Stimulated activated CD4-positive, alpha-beta T cell treated with anti-CD3 and anti-CD28 coated beads, Interleukin-1b, Interleukin-23, amount 100 ng/mL, for 48 hours (primary cell): ENCODE measurements at places on chromosomes 6 and 20.

DNA sequence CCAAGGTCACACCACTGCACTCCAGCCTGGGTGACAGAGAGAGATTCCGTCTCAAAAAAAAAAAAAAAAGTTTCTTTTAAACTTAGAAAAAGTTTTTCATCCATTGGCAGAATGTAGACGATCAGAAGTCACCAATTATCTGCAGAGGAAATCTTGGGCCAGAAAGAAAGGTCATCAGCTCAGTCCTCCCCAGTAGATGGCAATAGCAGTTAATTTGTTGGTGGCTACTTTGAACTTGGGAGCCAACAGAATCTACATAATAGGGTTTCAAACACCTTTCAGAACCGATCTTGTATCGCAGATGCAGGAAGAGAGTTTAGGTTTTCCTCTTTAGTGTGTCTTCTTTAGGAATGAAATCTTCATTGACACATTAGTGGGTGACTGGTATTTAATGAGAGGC, 41.7 kb downstream of the LBP start:
- DNase-seq, result no peak

GRCh38 chr6:27668442-27669294, 195.8 kb upstream of the ZNF184 start:
- DNase-seq, result peak; percentile 81

DNA sequence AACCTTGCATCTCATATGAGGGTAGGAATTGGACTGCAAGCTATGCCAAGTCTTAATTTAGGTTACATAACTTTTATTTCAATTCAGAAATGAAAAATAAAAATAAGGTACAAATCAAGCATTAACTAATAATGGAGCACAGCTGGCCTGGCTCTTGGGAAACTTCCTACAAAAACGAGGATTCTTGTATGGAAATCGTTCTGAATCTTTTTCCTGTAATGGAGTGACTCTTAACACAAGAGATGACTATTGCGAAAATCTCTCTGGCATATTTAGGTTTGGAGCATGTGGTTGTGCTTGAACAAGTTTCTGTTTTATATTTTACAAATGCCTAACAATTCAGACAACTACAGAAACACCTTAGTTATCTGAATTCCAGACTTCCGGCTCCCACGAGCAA, 34.0 kb upstream of the PI16 start:
- no peak for DNase-seq

- DNase-seq, result peak; percentile 8
Observed at GRCh38 chr20:35991142-35991771, 22.9 kb downstream of the CNBD2 start.

DNA sequence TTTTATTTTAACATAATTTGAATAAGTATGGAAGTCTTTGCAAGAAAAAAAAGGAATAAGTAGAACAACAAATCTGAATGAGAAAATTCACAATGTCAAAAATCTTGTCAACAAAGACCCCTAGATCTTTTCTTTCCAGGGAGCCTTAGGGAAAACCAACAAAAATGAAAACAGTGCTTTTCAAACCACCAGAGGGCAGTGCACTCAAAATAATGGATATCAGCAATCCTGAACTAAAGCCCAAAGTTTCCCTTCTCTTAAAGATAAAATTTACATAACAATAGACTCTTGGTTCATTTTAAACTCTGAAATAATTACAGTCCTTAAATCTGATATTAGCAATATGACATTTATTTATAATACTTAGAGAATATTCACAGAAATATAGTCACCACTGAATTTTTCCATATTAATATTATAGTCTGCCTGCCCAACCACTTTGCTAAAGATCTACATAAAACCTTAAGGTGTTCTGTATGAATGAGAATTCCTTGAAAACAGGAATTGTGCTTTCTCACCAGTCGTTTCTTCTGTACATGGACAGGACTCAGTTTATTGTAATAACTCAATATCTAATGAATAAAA, 105.3 kb upstream of the BMP5 start:
- DNase-seq, result no peak

- DNase-seq, result no peak
Observed at GRCh38 chr20:6767126-6767535, 355 bp upstream of the BMP2 start.

DNA sequence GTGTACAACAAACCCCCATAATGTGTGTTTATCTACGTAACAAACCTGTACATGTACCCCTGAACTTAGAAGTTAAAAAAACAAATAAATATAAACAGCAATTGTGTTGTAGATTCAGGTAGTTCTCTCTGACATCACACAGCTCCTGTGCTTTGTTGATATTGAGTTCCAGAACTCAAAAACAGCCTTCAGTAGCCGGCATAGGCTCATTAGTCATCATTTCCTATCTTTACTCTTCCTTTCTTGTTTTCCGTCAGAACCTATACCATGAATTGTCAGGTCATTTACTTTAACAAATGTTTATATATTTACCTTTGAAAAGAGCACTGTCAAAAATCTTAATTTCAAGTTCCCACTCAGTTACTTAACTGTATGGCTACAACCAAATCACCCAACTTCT, 88.8 kb downstream of the ADTRP start:
- no peak for DNase-seq

DNA sequence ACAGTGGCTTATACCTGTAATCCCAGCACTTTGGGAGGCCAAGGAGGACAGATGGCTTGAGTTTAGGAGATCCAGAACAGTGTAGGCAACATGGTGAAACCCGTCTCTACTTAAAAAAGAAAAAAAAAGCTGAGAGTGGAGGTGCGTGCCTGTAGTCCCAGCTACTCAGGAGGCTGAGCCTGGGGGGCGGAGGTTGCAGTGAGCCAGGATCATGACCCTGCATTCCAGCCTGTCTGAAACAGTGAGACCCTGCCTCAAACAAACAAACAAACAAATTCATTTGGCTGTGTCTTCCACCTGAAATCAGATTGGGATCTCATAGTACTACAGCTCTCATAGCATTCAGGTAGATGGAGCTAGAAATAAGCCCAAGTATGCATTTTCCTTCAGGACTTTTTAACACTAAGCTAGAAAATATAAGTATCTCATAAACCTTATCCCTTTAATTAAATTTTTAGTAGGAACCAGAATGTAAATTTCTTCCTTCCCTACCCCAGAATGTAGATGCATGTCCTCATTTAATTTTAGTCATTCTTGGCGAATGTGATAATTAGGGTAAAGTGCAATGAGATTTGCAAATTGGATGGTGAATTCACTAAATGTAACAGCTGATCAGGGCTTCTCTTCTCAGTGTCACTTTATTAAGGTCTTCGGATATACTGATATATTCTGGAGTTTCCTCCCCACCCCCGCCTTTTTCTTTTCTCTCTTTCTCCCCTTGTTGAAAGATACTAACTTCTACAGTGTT, 190.4 kb downstream of the CDKAL1 start:
- no peak for DNase-seq

DNA sequence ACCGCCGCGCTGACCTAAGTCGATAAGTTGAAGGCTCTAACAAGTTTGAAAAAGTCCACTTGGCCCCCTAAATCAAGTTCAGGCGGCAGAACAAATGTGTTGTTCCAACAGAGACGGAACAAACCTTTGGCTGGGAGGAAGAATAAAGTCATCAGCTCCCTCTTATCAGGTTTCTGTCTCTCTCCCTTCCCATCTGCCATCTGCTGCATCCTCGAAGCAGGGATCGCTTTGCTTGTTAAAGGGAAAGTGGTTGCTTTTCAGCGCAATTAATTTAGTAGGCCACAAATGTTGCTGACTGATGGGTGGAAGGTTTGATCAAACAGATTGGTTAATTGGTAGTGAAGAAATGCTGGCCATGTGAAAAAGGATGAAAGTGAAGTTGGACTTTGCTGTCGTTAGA, 64.3 kb downstream of the CDH4 start:
- no peak for DNase-seq
